SW 1271 (cell line): ENCODE measurements at places on chromosomes 16 and 17.

GRCh38 chr17:79993390-79994227, 42.1 kb downstream of the TBC1D16 start:
- DNase-seq = no peak

DNA sequence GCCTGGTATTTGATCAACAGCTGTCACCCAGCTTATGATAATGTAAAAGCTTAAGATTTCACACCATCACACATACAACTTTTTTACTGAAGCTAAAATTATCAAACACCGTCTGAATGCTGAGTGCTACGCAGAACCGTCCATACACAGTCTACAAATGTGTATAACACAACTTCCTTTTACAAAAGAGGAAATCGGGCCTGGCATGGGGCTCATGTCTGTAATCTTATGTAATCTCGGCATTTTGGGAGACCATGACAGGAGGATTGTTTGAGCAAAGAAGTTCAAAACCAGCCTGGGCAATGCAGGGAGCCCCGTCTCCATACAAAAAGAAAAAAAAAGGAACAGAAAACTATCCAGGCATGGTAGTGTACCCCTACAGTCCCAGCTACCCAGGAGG, 19.6 kb upstream of the QRICH2 start:
- DNase-seq = no peak

DNA sequence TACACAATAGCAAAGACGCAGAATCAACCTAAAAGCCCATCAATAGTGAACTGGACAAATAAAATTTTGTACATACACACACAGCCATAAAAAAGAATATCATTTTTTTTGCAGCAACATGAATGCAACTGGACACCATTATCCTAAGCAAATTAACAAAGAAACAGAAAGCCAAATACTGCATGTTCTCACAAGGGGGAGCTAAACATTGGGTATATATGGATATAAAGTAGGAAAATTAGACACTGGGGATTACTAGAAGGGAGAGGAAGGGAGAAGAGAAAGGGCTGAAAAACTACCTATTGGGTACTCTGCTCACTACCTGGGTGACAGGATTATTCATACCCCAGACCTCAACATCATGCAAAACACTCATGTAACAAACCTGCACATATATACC, 28.2 kb downstream of the ADAMTS18 start:
- DNase-seq = no peak

DNA sequence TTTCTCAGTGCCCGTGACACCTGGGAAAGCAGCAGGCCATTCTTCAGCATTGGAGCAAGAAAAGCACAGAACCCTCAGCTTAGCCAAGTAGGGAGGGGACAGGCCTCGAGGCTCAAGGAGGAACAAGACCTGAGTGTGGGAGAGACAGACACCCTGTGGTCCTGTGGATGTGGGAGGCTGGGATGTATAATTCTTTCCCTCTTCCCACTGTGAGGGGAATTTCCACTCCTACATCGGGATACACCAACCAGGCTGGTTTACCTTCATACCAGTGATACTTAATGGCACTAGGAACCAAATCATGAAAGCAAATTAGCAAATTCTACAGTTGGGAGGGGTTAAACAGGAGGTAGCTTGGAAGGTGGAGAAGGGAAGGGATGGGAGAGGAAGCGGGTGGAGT, 41.7 kb downstream of the LYRM1 start:
- no peak for DNase-seq

DNA sequence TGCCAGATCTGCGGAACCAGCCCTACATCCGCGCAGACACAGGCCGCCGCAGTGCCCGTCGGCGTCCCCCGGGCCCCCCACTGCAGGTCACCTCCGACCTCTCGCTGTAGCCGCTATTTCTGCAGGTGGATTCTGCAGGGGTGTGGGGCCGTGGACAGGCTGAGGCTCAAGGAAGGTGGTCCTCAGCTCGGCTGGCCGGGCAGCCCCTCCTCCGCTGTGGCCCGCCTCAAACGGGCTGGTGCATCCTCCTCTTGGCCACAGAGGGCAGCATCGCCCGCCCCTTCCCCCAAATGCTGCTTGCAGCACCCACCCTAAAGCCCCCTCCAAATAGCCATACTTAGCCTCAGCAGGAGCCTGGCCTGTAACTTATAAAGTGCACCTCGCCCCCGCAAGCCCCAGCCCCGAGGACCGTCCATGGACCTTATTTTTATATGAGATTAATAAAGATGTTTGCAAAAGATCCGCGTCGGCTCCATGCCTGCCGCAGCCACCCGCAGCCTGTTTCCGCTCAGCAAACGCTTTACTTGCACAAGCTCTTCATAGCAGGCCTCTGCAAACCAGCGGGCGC, 14.9 kb downstream of the SPATA32 start:
- no peak for DNase-seq

DNA sequence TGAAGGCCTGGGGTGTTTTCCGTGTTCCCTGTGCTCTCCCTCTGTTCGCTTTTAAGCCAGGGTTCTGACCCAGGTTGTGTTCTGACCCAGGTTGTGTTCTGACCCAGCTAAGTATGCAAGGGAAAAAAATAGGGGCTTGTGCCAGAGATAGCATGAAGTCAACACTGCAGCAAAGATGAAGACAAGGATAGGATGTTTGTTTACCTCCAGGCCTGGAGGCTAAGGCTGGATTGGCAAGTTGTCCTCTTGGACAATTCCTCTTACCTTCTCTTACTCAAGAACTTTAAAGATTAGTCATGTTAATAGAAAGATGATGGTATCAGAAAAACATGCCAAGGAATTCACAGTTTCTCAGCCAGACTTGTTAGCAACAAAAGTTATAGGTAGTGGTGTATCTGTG, 19.4 kb downstream of the LYRM9 start:
- no peak for DNase-seq

DNA sequence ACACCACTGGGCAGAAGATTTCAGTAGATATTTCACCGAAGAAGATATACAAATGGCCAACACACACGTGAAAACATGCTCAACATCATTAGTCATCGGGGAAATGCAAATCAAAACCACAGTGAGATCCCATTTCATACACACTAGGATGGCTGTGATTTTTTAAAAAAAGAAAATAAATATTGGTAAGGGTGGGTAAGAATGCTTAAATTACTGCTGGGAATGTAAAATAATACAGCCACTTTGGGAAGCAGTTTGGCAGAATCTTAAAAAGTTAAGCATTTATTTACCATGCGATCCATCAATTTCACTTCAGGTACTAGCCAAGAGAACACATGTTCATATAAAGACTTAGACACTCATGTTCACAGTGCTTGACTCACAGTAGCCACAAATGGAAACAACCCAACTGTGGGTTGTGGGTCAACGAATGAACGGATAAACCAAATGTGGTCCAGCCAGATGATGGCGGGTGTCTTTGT, 6.5 kb upstream of the C16orf74 start:
- DNase-seq = no peak

DNA sequence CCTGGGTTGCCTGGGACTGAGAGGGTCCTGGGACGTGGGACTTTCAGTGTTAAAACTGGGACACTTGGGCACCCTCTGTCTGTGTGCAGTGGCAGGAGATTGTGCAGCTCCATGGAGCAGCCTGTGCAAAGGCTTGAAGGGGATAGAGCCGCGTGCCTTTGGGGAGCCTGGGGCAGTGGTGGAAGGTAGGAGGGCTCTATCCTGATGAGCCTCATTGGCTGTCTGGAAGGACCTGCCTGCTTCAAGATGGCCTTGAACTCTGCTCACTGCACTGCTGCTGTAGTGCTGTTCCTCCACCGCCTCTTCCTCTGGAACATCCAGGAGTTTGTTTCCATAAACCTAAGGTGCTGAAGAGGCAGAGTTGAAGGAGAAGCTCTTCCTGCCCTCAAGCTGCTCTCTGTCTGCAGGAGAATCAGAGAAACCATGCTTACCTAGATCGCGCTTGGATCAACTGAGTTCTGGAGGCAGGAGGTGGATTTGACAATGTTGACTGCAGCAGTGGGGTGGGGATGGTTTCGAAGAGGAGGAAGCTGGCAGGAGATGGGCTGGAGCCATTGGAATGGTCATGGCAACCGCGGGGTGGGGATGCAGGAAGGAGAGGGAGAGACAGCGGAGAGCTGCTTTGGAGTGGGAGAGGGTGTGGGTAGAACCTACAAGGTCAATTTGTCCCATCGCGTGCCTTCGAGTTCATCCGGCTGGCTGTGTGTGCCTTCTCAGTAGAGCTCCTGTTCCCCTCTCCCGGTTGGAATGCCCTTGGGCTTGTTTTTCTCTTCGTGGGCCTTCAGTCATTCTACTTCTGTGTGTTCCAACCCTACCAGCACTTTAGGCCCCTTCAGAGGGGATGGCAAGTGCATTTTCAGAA, 3.7 kb downstream of the RMI2 start:
- DNase-seq = no peak

- DNase-seq = no peak
Measured at GRCh38 chr17:12579288-12579687, 86.4 kb upstream of the MYOCD start.

DNA sequence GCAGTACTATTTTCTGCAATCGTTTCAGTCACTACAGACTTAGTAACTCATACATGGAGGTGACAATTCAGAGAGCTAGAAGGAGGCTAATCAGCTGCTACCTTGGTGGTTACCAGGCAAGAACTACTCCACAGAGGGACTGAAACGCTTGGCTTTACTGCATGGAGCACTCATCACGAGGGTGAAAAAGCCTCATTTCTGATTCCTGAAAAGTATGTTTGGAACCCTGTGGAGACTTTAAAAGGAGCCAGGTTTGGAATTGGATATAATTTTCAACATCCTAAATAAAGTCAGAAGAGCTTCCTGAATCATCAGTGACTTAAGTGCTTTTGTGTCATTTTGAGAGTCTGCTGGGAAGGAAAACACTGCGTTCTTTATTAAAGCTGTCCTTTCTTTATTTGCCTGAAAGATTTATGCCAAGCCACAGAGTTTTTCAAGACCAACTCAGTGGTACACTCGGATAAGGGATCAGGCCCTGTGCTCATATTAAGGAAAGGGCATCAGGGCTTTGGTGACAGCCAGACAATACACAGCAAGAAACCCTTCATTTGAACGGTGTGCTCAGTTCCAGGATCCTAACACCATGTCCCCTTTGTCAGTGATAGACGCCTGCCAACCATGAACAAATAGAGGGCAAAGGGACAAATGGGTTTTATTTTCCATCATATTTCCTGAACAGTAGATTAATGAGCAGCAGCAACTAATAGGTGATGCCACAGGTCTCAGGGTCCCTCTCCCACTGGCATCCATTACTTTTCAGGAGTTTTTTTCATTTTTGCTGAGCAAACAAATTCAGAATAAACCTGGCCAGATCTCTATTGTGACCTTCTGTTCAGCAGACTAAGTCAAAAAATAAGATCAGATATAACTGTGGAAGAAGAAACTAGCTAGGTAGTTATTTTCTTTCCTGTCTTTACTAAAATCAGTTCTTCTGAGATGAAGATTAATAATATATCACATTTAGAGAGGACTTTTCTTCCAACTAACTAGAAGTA, 80.5 kb upstream of the CLEC18B start:
- no peak for DNase-seq

- DNase-seq = no peak
Measured at GRCh38 chr16:1557576-1557975, 24.1 kb downstream of the TMEM204 start.

DNA sequence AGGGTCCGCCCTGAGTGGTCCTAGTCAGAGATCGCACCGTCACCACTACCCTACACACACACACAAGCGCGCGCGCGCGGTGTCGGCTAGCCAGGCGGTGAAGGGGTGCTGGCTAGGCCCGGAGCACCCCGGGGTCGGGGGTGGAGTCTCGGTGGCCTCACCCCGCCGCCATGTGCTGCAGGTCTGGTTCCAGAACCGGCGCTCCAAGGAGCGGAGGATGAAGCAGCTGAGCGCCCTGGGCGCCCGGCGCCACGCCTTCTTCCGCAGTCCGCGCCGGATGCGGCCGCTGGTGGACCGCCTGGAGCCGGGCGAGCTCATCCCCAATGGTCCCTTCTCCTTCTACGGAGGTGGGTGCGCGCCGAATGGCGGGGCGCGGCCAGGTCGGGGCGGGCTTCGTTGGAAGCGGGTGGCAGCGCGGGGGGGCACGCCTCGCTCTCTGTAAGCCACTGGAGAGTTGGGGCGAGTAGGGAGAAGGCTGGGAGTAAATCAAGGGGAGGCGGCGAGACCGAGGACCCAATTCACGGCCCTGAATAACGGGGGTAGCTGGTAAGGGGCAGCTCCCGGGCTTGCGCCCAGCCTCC, 4.8 kb downstream of the LHX1 start:
- no peak for DNase-seq

DNA sequence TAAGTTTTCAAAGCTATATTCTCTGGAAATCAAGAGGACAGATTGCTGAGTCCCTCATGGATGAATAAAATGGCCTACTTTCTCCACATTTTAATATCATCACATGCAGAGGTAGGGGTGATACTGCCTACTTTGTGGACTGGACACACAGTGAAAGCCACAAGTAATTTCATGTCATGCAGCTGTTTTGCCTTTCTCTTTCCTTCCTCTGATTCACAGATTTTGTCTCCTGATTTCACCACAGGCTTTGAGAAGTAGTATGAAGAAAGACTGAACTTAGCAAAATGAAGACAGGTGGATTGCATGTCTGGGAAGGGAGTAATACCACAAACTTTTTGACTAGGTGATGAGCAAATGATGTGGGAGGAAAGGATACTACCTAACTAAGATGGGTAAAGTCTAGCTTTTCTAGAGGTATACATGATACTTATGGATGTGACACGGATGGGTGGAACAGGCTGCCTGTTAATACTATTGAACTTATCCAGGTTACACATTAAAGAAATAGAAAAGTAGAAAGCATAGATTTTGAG, 478.4 kb upstream of the GOT2 start:
- DNase-seq = no peak

DNA sequence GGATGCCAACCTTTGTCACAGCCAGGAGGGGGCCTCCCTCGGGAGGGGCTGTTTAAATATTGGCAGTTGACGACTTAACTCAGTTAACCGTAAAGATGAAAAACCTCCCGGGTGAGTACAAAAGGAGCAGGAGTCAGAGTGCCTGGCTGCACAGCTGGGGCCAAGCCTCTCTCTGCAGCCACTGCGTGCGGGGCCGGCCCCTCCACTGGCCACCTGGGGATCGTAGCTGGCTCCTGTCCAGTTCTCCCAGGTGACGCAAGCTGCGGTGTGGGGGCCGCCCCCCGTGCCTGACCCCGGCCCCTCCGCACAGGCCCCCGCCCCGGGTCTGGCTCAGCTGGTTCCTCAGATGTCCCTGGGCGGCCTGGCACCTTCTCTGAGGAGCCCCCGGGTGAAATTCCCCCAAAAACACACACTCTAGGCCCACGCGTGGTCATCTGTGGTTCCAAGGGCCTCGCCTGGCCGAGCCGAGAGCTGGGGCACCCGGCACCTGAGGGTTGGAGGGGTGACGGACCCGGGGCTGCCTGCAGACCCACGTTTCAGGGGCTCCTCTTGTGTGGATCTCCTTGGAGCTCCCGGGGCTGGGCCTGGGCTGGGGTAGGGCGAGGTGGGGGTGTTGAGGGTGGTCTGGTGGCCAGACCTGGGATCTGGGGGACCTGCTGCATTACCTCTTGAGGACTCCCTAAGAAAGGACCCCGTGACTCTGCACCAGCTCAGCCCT, 7.4 kb upstream of the CACNA1H start:
- DNase-seq = no peak
